Stimulated activated naive CD4-positive, alpha-beta T cell treated with Interleukin-2 at 50 U/mL for 16 hours (primary cell): ENCODE measurements at places on chromosomes 1 and 21.

- no peak for DNase-seq
These were observed 12.3 kb downstream of the LRRN2 start for GRCh38 chr1:204673209-204673608.

DNA sequence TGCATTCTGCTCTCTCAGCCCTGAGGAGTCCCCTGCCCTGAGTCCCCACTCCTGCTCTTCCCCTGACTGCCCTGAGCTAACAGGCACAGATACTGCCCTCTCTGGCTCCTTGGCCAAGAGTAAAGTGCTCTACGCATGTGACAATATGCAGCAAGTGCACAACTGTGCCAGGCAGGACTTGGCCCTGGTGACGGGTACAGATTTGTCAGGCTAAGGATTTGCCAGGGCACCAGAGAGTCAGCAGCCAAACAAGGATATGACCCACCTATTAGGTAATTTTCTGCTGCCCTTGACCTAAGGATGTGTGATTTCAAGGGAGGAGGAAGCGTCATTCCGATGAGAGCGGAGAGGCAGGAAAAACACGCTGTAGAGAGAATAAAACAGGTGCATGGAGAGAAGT lies 339.0 kb downstream of the PTPRU start:
- no peak for DNase-seq

DNA sequence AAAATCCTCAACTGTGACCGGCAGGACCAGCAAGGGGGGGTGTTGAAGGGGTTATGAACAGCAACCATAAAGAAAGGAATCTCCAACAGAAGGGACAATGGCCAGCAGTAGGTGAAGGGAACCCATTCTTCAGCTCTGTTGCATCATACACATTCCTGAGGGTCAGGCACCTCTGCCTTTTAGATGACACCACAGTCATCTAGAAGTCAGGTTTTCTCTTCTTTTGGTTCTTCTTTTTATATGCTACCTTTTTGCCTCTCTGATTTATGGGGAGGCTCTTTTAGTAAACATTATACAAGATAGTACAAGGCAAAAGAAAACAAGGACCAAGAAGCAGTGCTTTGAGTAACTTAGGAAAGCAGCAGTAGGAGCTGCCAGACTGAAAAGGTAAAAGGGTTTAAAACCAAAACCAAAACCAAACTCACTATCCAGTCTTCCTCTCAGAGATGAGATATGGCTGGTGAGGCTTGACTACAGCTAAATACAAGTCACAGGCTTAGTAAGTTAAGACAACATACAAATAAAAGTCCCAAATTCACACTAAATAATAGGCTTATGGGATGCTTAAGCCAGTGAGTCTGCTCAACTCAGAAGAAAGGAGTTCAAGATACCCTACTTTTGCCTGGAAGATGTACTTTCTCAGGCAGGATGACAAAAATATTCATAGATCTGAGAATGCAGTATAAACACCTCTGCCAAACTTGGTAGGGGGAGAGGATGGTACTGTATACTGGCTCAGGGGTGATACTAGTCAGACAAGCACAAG lies 4.1 kb downstream of the TEX38 start:
- no peak for DNase-seq

- no peak for DNase-seq
These were observed 49.2 kb downstream of the ZBTB18 start for GRCh38 chr1:244100276-244100675.

DNA sequence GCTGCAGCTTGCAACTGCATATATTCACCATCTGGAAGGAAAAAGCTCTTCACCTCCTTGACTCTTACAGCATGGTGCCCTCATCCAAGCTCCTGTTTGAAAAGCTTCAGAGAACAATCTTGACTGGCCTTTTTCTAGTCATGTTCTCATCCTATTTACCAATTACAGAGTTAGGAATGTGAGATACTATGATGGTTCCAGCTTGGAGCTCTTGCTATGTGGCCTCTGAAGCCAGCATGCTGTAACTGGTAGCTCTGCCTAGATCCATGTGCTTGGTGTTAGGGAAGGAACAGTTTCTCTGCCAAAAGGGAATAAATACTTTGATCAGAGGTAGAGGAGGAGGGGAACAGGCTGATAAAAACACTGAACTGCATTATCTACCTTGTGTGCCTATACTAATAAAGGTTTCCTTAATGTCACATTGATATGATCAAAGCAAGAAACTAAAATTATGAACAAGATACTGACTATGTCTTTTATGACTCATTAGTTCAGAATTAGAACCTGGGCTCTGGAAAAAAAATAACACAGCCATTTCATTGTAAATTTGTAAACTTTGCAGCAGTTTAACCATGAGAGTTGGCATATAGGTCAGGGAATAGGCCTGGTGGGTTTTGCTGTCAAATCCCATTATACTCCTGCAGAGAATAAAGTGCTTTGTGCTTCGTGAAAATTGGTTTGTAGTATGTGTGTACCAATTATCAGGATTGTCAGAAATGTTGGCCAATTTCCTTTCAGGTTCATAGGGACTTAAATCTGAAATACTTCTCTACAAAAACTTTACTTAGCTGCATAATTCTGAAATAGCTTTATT lies 92.7 kb downstream of the LEPR start:
- DNase-seq = no peak
